ENCODE measurements at places on chromosomes 2 and 18. TPM values are rescaled to one million over a fixed set of nuclear protein-coding genes. Genes with fewer than 3 reads are reported as not detected.

MC2R gene
- total RNA-seq = not detected

USP34 gene
- 211 TPM for total RNA-seq

LYPD1 gene
- 2.1 TPM for total RNA-seq

DNA sequence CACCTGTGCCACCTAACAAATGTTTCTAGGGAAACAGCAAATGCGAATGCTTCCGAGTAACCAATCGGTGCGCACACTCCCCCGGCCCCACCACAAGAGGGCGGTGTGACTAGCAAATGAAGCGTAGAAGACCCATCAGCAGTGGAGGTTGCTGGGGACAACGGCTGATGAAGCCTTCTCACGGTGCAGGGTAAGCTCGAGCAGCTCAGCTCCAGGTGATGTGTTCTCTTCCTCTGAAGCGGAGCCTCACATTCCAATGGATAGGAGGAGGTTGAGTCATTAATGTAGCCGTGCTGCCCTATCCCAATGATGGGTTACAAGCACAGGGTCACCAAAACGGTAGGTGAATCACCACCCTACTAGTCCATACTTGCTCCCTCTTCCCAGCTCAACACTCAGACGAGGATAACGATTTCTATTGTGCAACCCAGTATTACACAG, 127.6 kb upstream of the TWIST2 start:
- DNase-seq = peak; percentile 43

DNA sequence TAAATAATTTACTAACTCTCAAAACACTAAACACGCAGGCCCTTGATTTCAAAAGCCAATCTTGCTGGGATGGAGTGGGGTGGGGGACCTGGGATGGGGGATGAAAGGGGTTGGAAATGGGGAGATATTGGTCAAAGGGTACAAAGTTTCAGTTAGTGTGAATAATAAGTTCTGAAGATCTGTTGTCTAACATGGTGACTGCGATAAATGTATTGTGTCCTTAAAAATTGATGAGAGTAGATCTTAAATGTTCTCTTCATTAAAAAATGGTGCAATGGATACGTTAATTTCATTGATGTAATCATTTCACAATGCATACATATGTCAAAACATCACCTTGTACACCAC, 505 bp upstream of the ACYP2 start:
- no peak for DNase-seq
